ENCODE measurements at places on chromosomes 4 and X.

DNA sequence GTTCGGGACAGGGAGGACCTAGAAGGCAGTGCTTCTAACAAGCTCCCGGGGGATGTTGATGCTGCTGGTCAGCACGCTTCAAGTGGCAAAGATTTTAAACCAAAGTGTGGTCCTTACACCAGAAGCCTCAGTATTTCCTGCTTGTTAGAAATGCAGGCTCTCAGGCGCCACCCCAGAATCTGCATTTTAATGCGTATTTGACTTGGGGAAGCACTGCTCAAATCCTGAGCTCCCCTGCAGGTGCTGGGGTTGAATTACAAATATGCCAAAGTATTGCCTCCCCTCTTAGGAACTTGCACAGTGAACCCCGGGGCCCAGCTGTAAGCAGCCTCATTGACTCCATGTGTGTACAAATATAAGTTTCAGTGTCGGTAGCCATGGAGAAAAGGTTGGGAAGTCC is 70.8 kb upstream of the RAI2 start:
- DNase-seq: no peak

DNA sequence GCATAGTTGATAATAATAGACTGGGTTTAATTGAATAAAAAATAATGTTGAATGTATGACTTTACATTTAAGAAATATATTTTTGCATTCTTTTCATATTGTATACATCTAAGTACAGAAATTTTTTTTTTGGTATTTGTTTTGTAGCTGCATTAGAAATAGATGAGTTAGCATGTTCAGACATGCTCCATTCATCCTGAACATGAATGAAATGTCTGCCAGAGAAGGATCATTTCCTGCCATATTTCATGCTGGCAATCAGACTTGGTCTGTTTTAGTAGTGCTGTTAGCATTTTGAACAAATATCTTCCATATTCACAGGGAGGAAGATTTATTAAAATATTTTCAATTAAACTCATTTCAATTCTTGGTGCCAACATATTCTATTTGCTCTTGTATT is 98.9 kb downstream of the FRMPD4 start:
- no peak for DNase-seq

GRCh38 chr4:123380728-123381716 is 15.6 kb upstream of the SPRY1 start:
- no peak for DNase-seq

GRCh38 chrX:45710081-45710801 is 509.6 kb upstream of the DIPK2B start:
- no peak for DNase-seq

Data from naive thymus-derived CD4-positive, alpha-beta T cell (primary cell).